ENCODE measurements at places on chromosomes 5 and 9.
A peak's percentile ranks its signal among the peaks of the same experiment; 100 is the strongest.

DNA sequence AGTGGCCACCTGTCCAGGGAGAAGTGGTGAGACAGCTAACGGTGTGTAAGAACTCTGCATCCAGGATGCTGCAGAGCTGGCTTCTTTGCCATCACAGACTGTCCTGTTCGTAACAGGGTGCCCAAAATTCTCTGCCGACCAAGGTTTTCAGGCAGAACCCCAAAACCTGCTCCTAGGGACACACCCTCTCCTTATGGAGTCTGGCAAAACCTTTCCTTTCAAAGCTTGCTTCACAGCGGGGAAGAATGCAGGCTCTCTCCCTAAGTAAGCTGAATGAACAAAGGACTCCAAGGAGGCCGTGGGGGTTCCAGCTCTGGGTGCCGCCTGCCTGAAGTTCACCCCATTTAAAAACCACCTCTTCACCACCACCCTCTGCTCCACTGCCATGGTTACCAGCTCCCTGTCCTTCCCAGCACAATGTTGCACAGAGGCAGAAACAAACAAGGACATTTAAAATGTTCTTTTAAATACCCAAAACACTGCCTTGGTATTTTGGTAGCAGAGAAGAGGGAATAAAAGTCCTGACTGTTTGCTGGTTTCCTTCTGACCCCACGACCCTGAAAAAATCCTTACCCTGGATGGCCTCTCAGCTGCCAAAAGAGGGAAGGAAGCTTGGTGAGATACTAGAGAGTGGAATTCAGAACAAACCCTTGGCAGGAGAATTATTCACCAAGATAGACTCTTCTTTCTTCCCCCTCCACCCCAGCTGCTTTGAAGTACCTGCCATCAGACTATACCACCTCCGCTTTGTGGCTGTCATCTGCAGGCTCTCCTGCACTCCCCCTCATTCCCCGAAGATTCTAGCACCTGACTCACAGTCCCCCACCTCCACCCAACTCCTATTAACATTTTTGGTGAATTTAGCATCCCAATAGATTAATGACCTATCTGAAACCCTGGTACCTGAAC lies 7.1 kb upstream of the KLF9 start:
- no peak for DNase-seq

GRCh38 chr5:102542057-102542456 lies 43.3 kb upstream of the SLCO6A1 start:
- no peak for DNase-seq

DNA sequence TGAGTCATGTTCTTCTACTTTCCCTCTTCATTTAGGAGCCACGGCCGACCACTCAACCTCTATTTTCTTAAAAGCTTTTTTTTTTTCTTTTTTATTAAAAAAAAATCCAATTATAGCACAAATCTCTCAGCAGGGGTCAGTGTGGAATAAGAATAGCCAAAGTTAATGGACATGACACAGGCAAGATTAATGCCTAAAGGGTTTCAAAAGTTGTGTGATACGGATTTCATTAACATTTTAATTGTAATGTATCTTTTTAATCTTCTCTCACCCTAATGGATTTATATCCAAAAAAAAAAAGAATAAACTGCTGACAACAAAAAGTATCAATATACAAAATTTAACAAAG lies 5.4 kb downstream of the NACC2 start:
- DNase-seq, result no peak

- no peak for DNase-seq
These were observed 38.9 kb upstream of the IFNK start for GRCh38 chr9:27485158-27485557.

DNA sequence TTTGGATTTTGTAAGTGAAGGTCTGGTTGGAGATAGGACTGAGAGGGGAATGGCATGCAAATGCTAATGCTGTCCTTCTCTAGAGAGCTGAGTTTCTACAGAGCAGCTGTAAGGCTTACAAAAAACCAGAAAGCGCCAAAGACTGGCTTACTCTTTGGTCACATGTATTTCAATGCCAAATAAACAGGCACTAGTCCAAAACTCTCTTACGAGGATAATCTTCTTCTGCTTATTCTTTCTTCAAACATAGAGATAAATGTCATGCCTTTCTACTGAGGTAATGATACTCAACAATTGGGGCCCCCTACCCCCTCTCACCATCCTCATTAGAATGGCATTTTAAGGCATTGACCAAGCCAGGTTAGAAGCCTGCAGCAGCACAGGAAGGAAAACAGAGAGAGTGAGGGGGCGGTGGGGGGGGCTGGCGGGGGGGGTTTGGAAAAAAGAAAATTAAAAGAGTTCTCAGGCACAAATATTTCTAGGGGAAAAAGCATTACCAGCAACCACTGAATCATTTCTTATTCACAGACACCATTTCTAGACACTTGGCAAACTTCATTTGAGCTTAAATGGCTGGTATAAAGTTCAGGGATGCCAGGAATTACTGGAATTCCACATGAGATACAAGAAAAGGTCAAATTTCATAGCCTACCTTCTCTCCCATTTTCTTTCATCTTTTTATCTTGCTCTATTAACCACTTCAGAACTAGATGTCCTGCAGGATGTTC lies 34.0 kb downstream of the PUM3 start:
- peak; percentile 60 for DNase-seq

- no peak for DNase-seq
These were observed 82.1 kb downstream of the GAPVD1 start for GRCh38 chr9:125343518-125344275.

DNA sequence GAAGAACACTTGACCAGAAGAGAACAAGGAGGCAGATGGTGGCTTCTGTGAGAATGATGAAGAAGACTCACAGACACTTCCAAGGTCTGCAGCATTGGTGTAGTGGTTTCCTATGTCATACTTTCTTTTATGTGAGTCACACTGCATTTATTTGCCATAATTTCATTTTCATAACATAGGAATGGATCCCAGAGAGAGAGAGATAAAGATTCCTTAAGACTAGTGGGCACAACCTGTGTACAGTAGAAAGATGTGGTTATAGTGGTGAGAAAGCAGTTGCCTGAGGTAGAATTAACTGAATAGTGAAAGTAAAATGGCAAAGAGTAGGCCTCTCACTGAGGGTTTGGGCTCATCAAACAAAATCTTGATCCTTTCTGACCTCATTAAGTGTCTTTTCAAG lies 7.6 kb upstream of the CCDC152 start:
- no peak for DNase-seq

GRCh38 chr5:132692632-132692967 lies 18.8 kb downstream of the IL4 start:
- no peak for DNase-seq

- DNase-seq, result no peak
These were observed 68.6 kb downstream of the RFX3 start for GRCh38 chr9:3457175-3457574.
